Fibroblast of skin of right quadriceps (primary cell): ENCODE measurements at places on chromosomes 6 and 20.

GRCh38 chr6:154783229-154783628 is 50.0 kb downstream of the SCAF8 start:
- DNase-seq = no peak

GRCh38 chr6:20038410-20039204 is 173.7 kb downstream of the MBOAT1 start:
- DNase-seq = no peak

DNA sequence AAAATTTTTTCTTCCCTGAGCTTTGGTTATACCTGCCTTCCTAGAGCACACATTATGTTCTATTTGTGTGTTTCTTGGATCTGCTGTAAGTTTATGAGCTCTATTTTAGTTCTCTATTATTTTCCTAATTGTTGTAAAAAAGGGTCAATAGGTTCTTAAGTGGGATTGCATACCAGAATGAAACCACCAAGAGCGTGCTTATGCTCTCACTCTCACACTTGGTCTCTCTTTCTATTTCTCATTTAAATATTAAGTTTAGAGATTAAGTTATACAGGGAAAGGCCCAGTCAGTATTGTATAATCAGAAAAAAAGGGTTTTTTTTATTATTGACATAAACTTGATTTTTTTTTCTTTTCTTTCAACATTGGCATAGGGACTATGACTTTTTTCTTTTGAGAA is 96.8 kb downstream of the RIMS1 start:
- DNase-seq = no peak

DNA sequence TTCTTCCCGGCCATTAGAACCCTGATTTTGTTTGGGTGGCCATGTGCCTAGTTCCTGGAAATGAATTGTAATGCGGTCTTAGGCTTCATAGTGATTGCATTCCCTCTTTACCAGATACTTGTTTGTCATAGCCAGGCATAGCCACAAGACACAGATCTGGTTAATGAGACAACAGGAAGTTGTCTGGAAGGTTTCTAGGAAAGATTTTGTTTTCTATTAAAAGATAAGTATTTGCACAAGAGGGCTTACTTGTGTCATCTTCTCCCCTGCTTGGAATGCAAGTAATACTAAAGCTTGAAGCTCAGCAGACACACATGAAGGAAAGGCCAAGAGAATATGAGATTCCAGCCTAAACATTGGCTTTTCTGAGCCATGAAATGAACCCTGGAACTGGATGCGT is 12.9 kb downstream of the FARS2 start:
- no peak for DNase-seq

- no peak for DNase-seq
Measured at GRCh38 chr20:63896264-63897105, 1.6 kb downstream of the DNAJC5 start.

DNA sequence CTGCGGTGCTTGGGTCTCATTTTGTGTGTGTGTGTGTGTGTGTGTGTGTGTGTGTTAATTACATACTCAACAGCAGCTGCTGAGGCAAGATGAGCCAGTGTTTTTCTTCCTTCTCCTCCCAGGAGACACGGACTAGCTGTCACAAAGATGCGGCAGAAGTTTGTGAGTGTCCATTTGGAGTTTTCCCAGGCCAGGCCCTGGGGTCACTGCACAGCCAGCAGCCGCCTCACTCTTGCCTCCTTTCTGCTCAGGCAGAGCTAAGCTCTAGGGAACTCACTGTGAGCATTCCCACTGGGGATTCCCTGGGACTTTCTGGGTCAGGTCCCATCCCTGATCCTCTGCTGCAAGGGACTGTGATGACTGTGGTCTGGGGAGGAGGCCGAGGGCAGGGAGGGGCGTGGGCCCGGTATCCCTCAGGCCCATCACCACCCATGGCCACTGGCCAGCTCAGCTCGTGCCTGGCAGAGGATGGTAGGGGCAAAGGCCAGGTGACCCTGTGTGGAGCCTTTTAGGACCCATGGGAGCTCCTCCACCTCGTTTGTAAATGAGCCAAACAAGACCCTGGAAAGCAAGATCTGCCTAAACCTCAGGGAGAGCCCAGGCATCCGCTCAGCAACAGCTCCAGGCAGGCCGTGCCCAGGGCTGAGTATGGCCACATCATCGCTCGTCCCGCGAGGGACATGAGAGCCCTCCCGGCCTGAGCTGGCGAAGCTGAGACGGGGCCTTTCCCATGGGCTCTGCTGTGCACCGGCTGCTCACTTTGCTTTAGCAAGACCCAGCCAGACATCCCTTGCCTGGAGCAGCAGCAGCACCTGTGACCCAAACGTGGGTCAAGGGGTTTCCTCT is 102.0 kb downstream of the PSMB1 start:
- DNase-seq = no peak

DNA sequence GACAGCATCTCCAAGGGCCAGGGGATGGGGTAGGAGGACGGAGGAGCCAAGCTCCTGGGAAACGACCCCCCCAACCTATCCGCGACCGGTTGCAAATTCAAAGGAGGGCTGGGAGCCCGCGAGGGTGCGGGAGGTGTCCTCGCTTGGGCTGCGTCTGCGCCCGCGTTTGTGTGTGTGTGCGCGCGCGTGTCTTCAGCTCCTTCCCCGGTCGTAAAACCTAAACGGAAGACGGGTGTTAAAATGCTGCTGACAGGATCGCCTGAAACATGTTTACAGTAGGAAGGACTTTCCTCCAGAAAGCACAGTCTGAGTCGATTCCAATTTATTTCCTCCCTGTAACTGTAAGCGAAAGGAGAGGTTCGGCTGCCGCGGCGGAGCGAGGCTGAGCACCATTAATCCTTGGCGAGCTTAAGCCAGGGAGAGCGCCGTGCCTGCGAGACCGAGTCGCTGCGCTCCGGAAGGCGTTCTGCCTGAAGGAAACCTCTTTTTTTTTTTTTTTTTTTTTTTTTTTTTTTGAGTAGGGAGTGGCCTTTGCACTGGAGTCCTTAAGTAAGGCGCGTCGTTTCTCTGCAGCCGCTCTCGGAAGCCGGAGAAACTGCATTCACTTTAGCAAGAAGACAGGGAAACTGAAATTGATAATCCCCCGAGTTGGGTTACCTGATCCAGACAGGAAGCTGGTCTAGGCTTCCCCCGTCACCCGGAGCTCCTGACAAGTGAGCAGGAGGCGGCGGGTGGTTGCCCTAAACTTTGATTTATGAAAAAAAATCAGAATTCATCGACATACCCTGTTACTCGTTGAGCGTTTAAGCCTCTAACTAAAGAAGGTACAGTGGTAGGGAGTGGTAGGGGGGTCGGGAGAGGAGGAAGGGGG is 4.8 kb upstream of the SOX4 start:
- peak; percentile 83 for DNase-seq

- peak; percentile 32 for DNase-seq
Measured at GRCh38 chr6:19812512-19813119, 24.6 kb upstream of the ID4 start.

DNA sequence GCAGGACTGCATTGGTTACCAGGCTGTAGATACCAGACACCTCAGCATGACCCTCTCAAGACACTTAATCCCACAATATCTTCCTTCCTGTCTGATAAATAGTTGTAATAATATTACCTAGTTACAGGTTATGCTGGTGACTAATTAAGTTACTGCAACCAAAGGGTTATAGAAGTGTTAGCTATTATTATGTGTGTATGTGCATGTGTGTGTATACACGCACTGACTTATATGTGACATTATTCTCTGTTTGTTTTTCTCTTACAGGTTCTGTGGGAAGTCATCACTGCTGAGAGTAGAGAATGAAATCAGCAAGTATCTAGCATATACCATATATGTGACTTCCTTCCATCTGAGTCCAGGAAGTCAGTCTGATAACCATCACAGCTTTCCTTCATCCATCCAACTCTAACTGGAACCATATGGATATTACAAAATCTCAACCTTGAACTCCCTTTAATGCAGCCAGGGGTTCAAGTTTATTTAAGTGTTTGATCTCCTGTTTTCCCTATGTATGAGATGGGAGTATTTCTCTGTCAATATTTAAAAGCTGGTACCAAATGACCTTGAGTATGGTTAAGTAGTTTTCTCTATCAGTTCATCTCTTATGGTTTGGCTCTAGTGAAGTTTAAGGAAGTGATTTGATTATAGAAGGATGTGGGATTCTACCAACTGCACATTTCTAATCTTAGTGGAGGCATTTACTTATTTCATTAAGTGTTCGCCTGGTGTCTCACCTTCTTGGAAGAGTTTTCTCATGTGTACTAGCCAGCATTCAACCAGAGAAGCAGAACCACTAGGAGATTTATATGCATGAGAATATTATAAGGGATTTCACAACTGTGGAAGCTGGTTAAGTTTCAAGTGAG is 313.2 kb downstream of the HIVEP2 start:
- DNase-seq = no peak

- DNase-seq = peak; percentile 89
Measured at GRCh38 chr20:44137266-44137801, 49.7 kb downstream of the JPH2 start.

GRCh38 chr6:128557081-128557480 is 36.7 kb upstream of the PTPRK start:
- no peak for DNase-seq

DNA sequence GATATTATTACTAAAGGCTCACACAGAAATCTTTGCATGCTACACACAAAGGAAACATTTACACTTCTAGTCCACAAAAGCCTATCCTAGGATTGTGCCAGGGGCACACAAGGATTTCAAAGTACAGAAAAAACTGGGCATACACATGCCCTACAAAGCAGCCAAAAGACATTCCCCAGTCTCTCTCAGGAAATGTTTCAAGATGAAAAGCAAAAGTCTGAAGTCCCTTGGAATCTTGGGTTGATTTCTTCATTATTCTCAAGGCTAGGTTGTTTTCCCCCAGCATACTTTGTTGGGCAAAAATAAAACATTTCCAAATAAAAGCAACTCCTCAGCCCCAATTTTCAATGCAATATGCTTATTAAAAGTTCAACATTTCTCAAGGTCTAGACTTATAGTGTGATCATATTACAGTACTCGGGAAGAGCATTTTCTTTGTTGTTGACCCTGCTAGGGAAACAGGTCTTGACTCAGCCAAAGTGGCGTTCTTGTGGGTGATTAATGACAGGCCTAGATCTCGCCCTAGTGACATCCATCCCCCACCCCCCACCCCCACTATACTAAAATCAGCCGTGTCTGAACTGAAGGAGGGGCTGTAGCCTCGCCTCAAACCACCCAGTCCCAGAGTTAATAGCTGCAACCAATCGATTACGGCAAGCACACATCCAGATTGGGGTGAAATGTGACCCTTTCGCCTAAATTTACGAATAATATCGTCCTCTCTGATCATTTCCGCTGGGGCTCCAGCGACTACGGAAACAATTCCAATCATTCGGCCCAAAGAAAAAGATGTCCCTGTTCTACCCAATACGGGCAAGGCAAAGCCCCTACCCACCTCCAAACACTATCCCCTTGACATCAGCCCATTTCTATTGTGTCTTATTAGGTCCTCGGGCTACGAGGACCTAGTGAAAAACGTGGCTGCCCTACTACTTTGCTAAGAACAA is 1.4 kb downstream of the AKIRIN2 start:
- DNase-seq = peak; percentile 77

DNA sequence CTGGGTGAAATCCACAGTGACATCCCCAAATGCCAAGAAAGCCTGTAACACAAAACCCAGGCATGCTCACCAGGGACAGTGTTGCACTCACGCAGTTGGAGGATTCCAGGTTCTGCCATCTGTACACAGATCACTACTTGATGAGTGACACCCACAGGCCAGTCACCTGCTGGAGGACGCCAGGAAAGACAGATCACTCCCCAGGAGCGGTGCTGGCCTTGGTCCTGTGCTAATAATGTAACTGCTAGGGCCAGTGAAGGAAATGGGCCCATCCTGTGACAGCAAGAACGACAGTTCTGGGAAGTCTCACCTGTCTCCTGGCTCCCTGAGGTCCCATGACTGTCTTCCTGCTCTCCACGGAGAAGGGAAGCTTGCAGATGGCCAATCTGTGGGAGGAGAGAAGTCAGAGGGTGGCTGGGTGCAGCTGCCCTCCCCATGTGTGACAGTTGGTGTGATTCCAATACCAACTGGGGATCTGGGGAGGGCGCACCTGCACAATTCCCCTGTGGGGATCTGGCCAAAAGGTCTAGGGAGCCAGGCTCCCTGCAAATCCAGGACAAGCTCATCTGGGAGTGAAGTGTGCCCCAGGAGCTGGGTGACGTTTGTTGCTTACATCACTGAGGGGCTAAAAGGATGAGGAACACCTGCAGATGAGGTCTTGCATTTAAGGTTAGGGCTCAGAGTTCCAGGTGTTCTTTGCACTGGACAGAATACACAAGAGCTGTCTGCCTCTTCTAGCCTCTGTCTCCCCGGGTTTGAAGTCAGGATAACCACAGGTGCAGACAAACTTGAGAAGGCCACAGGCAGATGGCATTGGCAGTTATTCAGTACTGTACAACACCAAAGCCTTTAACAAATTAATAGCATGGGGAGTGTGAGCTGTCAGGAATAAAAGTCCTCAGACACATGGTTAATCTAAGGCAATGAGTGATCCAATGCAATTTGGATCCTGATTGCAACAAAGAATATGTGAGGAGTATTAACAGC is 10.3 kb downstream of the ZNF337 start:
- DNase-seq = no peak

- no peak for DNase-seq
Measured at GRCh38 chr6:35057449-35058357, 83.4 kb downstream of the TCP11 start.

GRCh38 chr6:25413207-25413905 is 134.2 kb downstream of the CARMIL1 start:
- peak; percentile 56 for DNase-seq

DNA sequence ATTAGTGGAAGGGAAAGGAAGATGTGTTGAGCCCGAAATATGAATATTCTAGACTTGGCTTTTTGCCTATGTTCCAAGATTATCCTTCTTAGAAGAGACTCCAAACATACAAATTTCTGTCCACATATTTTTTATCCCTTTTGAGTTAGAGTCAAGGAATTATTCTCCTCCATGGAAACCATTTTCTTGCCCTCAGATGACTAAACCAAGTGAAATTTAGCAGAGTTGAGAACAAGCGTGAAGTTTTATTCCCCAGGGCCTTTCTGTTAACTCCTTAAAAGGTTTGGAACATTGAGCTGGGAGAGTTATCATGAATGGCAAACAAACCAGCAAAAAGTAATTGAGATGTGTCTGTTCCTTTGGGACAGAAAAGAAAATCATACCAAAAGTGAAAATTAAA is 286.1 kb upstream of the PLCB4 start:
- DNase-seq = peak; percentile 92

DNA sequence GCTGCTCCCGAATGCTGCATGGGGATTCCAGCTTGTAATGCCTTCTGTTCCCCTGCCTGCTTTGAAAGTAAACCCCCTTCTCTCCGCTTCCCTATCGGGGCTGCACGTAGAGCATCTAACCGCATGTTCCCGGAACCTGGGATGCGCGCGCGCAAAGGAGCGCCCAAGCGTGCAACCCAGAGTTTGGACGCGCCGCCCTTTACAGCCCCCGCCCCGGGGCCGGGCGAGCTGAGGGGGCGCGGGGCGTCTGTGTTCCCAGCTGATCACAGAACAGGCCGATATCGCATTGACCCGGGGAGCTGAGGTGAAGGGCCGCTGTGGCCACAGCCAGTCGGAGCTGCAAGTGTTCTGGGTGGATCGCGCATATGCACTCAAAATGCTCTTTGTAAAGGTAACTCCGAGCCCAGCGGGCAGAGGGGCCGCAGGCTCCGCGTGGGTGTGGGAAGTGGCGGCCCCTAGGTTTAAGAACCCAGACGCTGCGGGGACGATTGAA is 1.4 kb downstream of the LAMP5 start:
- DNase-seq = no peak

- DNase-seq = no peak
Measured at GRCh38 chr20:4730780-4731179, 9.1 kb downstream of the PRND start.

- no peak for DNase-seq
Measured at GRCh38 chr6:88815491-88815890, 147.9 kb downstream of the RNGTT start.

- DNase-seq = peak; percentile 78
Measured at GRCh38 chr20:20076297-20077065, 24.1 kb downstream of the CFAP61 start.

- no peak for DNase-seq
Measured at GRCh38 chr6:113439866-113440265, 417.3 kb upstream of the MARCKS start.
